CD14-positive monocyte (primary cell): ENCODE measurements at places on chromosomes 5 and 9.

GRCh38 chr5:16603295-16603694 lies 13.5 kb downstream of the RETREG1 start:
- no peaks in the 10 kb centered on the region for H3K27me3 ChIP-seq
- H3K36me3 ChIP-seq, result no peaks in the 10 kb centered on the region
- no peak overlapping the region for H3K4me3 ChIP-seq
- H3K27ac ChIP-seq, result no peak overlapping the region

- DNase-seq, result no peak
- no peaks in the 10 kb centered on the region for H3K4me1 ChIP-seq
- H3K27ac ChIP-seq, result no peak overlapping the region
- H3K36me3 ChIP-seq, result no peaks in the 10 kb centered on the region
These were observed 273.2 kb upstream of the PRDM9 start for GRCh38 chr5:23234197-23234596.

GRCh38 chr5:174165406-174165805 lies 119.9 kb downstream of the NSG2 start:
- H3K4me1 ChIP-seq, result no peaks in the 10 kb centered on the region
- no peak overlapping the region for H3K27ac ChIP-seq
- H3K36me3 ChIP-seq, result no peaks in the 10 kb centered on the region
- no peak for DNase-seq

- DNase-seq, result no peak
- H3K4me3 ChIP-seq, result no peak overlapping the region
- no peaks in the 10 kb centered on the region for H3K27me3 ChIP-seq
- no peak overlapping the region for H3K27ac ChIP-seq
These were observed 20.5 kb downstream of the ABCA1 start for GRCh38 chr9:104907278-104907951.

GRCh38 chr5:31285025-31285424 lies 91.5 kb downstream of the CDH6 start:
- no peaks in the 10 kb centered on the region for H3K36me3 ChIP-seq
- DNase-seq, result no peak

DNA sequence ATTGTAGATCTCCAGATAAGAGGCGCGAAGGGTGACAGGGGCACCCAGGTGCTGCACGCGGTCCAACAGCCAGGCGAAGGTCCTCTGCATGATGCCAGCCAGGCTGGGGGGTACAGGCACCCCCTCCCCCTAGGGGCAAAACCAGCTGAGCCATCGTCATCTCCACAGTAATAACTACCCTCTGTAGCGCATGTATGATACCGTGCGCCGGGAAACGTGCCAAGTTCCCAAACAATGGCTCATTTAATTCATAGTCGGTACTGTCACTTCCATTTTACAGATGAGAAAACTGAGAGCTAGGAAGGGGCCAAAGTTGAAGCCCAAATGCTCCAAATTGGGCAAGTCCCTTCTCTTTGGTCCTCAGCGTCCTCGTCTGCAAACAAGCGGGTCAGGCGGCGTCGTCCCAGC lies 1.5 kb downstream of the KIF12 start:
- H3K27ac ChIP-seq, result no peak overlapping the region
- no peak overlapping the region for H3K4me3 ChIP-seq
- no peak for DNase-seq
- H3K36me3 ChIP-seq, result no peaks in the 10 kb centered on the region
- peaks cover 26% of the 10 kb centered on the region for H3K27me3 ChIP-seq

DNA sequence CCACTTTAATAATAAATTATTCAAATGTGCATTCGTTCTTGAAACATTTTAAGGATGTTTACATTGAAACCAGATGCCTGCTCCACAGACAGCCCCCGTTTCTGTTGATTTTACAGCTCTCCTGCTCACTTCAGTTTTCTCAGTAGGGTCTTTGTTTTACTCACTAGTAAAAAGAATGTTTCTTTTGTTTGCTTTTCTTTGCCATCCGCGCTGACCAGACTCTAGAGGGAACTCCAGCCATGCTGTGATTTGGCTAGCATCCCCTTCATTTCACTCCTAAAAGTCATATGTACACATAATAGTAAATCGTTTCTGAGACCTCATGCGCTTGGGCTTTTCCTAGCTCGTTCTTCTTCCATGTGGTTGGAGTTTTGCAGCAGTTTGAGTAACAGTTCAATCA lies 28.7 kb upstream of the PALM2AKAP2 start:
- no peak for DNase-seq
- no peaks in the 10 kb centered on the region for H3K4me1 ChIP-seq
- H3K27me3 ChIP-seq, result peaks cover 2% of the 10 kb centered on the region
- no peak overlapping the region for H3K4me3 ChIP-seq

- no peaks in the 10 kb centered on the region for H3K4me1 ChIP-seq
- H3K4me3 ChIP-seq, result no peak overlapping the region
- H3K27ac ChIP-seq, result no peak overlapping the region
- no peaks in the 10 kb centered on the region for H3K27me3 ChIP-seq
- DNase-seq, result no peak
These were observed 22.3 kb upstream of the OMD start for GRCh38 chr9:92446536-92446935.

DNA sequence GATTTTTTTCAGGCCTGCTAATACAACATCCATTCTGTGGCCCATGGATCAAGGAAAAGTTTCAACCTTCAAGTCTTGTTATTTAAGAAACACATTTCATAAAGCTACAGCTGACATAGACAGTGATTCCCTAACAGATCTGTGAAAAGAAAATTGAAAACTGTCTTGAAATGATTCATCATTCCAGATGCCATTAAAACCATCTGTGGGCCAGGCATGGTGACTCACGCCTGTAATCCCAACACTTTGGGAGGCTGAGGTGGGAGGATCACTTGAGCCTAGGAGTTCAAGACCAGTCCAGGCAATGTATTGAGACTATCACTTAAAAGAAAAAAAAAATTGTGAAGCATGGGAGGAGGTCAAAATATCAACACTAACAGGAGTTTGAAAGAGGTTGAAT lies 6.0 kb downstream of the RAPGEF6 start:
- no peak overlapping the region for H3K4me3 ChIP-seq
- H3K27ac ChIP-seq, result peak overlapping the region; percentile 9
- H3K36me3 ChIP-seq, result no peaks in the 10 kb centered on the region

DNA sequence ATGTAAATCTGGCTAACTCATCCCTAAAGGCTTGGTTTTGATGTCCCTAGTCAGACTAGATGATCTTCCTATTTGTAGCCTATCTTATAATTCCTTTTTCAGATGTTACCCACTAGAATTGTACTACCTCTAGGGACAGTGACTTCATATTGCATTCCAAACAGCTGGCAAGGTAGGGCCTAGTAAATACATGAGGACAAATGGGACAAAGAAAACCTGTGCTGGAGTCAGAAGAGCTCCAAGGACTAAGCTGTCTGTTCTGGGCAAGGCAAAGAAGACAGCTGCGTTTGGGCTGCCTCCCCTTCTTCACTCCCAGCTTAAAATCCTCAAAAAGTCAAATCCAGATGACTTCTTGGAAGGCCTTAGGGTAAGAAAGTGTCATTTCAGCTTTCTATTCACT lies 10.0 kb downstream of the DMXL1 start:
- H3K4me1 ChIP-seq, result no peaks in the 10 kb centered on the region
- no peaks in the 10 kb centered on the region for H3K27me3 ChIP-seq
- H3K36me3 ChIP-seq, result peaks cover 29% of the 10 kb centered on the region
- no peak overlapping the region for H3K27ac ChIP-seq
- no peak for DNase-seq
- H3K4me3 ChIP-seq, result no peak overlapping the region

DNA sequence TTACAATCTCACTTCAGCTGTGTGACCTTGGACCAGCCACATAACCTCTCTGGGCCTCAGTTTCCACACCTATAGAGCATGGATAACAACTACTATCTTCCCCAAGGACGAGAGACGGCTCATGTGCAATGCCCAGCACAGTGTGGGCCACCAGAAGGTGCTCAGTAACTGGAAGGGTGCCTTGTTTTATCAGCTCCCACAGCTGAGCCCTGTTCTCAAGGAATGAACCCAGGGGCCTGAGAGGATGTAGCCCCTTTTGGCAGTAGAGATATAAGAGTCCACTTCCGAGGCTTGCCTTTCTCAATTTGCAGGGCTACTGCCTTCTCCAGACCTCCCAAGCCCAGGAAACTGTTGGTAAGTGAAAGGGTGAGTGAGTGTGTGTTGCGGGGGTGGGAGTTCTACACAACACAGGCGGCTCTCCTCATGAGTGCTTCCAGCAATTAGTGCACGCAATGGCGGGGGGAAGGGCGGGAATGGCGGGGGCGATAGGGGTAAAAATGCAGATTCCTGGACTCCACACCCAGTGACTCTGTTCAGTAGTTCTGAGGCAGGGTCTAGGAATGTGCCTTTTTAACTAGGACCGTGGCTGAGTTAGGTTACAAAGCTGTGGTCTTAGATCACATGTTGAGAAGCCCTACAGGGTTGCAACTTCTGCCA lies 185.1 kb downstream of the FSTL4 start:
- H3K4me3 ChIP-seq, result no peak overlapping the region
- no peak for DNase-seq
- no peaks in the 10 kb centered on the region for H3K27me3 ChIP-seq

- no peak for DNase-seq
- no peaks in the 10 kb centered on the region for H3K36me3 ChIP-seq
- no peak overlapping the region for H3K4me3 ChIP-seq
- no peaks in the 10 kb centered on the region for H3K27me3 ChIP-seq
These were observed 150.4 kb upstream of the CYLC2 start for GRCh38 chr9:102844716-102845115.

- no peaks in the 10 kb centered on the region for H3K36me3 ChIP-seq
- DNase-seq, result no peak
- H3K27ac ChIP-seq, result no peak overlapping the region
- H3K27me3 ChIP-seq, result no peaks in the 10 kb centered on the region
These were observed 13.7 kb downstream of the IER5L start for GRCh38 chr9:129164246-129164930.

GRCh38 chr9:1031951-1032601 lies 18.1 kb upstream of the DMRT2 start:
- no peaks in the 10 kb centered on the region for H3K36me3 ChIP-seq
- H3K27me3 ChIP-seq, result peaks cover 18% of the 10 kb centered on the region
- no peak overlapping the region for H3K4me3 ChIP-seq

- no peaks in the 10 kb centered on the region for H3K27me3 ChIP-seq
- no peak overlapping the region for H3K27ac ChIP-seq
- DNase-seq, result no peak
- peaks cover 3% of the 10 kb centered on the region for H3K4me1 ChIP-seq
- no peaks in the 10 kb centered on the region for H3K36me3 ChIP-seq
- no peak overlapping the region for H3K4me3 ChIP-seq
These were observed 136.9 kb downstream of the SIL1 start for GRCh38 chr5:139061274-139061673.

DNA sequence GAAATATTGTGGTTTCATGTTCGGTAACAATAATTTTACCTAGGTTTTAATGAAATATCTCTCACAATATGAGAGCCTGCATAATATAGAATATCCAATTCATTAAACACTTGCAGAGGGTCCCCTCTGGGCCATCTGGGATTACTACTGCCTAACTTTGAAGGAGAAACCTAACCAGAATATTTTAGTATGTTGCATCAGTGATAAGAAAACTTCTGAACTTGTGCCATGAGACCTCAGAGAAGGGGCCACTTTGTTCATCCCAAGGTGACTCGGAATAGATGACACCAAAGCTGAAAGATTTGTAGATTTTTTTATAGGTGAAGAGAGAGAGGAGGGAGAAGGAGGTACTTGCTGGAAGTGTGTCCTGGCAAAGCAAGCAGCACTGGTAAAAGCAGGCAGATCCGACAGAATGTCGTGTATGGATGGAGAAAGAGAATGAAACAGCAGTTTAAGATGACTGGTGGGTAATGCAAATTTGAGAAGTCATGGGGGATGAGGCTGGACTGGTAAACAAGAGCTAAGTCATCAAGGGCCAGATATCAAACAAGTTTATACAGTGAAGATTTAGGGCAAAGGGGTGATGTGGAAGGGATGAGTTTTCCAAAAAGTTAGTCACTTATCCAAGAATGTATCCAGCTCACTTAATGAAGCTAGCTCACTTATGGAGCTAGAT lies 372.3 kb downstream of the ADGRV1 start:
- no peak overlapping the region for H3K27ac ChIP-seq
- no peak overlapping the region for H3K4me3 ChIP-seq
- H3K27me3 ChIP-seq, result no peaks in the 10 kb centered on the region
- H3K4me1 ChIP-seq, result no peaks in the 10 kb centered on the region
- DNase-seq, result no peak

DNA sequence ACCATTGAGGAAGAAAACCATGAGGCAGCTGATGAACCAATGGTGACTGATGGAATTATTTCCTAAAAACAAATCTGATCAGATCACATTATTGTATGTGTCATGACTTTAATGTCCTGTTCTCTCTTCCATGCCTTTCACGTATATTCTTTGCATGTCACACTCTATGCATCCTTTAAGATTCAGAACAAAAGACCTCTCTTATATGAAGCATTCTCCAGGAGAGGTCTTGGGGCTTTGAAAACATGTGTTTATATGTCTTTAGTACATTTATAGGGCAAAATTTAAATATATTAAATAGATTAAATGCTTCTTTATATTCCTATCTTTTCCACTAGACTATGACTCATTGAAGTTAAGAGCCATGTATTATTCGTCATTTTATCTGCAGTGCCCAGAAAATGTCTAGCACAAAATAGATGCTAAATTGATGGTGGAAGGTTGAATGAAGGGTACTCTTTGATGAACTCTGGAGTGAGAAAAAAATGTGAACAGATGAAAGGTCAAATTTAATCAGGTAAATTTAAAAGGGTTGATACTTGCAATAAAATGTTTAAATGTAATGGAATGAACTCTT lies 196.3 kb downstream of the PSAT1 start:
- no peaks in the 10 kb centered on the region for H3K4me1 ChIP-seq
- no peak overlapping the region for H3K27ac ChIP-seq
- no peaks in the 10 kb centered on the region for H3K27me3 ChIP-seq
- H3K4me3 ChIP-seq, result no peak overlapping the region
- H3K36me3 ChIP-seq, result no peaks in the 10 kb centered on the region

- H3K27me3 ChIP-seq, result no peaks in the 10 kb centered on the region
- no peak overlapping the region for H3K27ac ChIP-seq
- no peaks in the 10 kb centered on the region for H3K4me1 ChIP-seq
- H3K36me3 ChIP-seq, result no peaks in the 10 kb centered on the region
- H3K4me3 ChIP-seq, result no peak overlapping the region
- no peak for DNase-seq
These were observed 656.9 kb downstream of the MTRR start for GRCh38 chr5:8525819-8526218.

DNA sequence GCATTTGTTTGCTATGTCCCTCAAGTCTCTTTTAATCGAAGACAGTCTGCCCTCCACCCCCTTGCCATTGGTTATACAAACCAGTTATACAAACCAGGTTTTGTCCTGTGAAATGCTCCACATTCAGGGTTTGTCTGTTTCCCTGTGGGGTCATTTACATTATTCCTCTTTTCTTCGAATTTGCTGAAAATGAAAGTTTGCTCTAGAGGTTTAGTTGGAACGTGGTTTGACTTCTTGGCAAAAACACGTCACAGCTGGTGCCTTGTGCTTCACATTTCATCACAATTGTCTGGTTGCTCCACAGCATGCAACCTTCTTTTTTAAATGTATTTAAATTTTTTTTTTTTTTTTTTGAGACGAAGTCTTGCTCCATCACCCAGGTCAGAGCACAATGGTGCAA lies 4.2 kb upstream of the HAVCR2 start:
- peak overlapping the region; percentile 58 for H3K27ac ChIP-seq
- no peaks in the 10 kb centered on the region for H3K36me3 ChIP-seq
- H3K4me3 ChIP-seq, result no peak overlapping the region
- DNase-seq, result peak; percentile 96

GRCh38 chr9:105171589-105171988 lies 72.9 kb upstream of the SLC44A1 start:
- no peak overlapping the region for H3K27ac ChIP-seq
- H3K36me3 ChIP-seq, result no peaks in the 10 kb centered on the region
- H3K27me3 ChIP-seq, result no peaks in the 10 kb centered on the region
- H3K4me3 ChIP-seq, result no peak overlapping the region
- no peaks in the 10 kb centered on the region for H3K4me1 ChIP-seq
